Hepatic stellate cell (primary cell): ENCODE measurements at places on chromosomes 6 and 20.
A peak's percentile ranks its signal among the peaks of the same experiment; 100 is the strongest.

- no peak for DNase-seq
These were observed 1088.2 kb upstream of the CITED2 start for GRCh38 chr6:140462453-140463311.

- no peak for DNase-seq
These were observed 10.7 kb downstream of the HCK start for GRCh38 chr20:32062776-32063170.

GRCh38 chr6:47111685-47112084 is 69.6 kb upstream of the ADGRF1 start:
- DNase-seq = no peak

GRCh38 chr6:34027445-34027936 is 118.4 kb downstream of the GRM4 start:
- DNase-seq = peak; percentile 71

- DNase-seq = no peak
These were observed 73.5 kb downstream of the ADTRP start for GRCh38 chr6:11705069-11705468.

- DNase-seq = no peak
These were observed 28.0 kb upstream of the MARCKS start for GRCh38 chr6:113828984-113829695.

DNA sequence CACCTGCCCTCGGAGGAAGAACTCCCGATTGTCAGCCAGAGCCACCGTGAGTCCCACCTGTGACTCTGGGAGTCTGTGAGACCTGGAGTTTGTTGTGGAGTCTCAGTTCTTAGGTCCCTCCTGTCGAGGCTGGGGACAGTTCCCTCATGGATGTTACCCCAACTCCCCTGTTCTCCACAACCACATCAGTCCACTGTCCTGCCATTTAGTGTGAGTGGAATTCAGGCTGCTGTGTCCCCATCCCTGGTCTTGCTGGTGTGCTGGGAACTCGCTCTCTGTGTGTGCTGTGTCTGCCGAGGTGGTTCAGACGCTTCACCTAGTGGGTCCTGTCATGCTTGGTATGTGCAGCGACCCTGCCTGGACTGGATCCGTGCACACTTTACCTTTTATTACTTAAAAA is 163.2 kb downstream of the DTNBP1 start:
- no peak for DNase-seq

DNA sequence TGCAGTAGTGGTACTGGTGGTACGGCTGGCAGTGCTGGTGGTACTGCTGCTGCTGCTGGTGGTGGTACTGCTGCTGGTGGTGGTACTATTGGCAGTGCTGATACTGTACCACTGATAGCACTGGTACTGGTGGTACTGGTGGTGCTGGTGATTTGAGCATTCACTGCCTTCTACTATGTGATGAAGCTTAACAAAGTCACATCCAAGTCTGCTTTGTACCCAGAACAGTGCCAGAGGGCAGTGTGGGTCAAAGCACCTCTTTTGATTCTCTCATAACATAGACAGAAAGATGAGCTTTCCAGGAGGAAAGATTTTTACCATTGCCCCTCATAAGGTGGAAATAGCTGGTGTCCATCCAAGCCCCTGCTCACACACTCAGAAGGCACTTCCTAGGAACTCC is 48.7 kb downstream of the ANKRD6 start:
- no peak for DNase-seq

- DNase-seq = no peak
These were observed 4.4 kb upstream of the RUNX2 start for GRCh38 chr6:45323656-45324224.

DNA sequence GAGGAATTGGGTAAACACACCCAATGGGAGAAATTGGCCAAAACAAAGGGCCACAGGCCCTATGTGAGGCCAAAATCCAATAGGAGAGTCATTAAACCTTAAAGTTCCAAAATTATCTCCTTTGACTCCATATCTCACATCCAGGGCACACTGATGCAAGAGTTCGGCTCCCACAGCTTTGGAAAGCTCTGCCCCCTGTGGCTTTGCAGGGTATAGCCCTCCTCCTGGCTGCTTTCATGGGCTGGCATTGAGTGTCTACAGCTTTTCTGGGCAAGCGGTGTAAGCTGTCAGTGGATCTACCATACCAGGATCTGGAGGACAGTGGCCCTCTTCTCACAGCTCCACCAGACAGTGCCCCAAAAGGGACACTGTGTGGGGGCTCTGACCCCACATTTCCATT is 160.5 kb downstream of the ADGRG6 start:
- DNase-seq = no peak
